ENCODE measurements at places on chromosomes 4 and X. TPM values are rescaled to one million over a fixed set of nuclear protein-coding genes. Genes with fewer than 3 reads are reported as not detected.

Gene DKK2
- 0.22 TPM for total RNA-seq

Gene RAB39B
- total RNA-seq = 1.2 TPM

Gene DRD5
- not detected for total RNA-seq

Gene LINC00632
- 45.9 TPM for total RNA-seq

Gene WFS1
- total RNA-seq = 31.4 TPM

Gene INPP4B
- 18.9 TPM for total RNA-seq

Gene SMIM31
- not detected for total RNA-seq

Gene SNX25
- total RNA-seq = 19.4 TPM

Gene CHRNA9
- total RNA-seq = not detected

Gene CT45A2
- not detected for total RNA-seq

Gene DCLK2
- total RNA-seq = 3.4 TPM

Gene MAP7D2
- 0.76 TPM for total RNA-seq

Gene MAGEB16
- total RNA-seq = not detected

Gene SRPX
- 39.2 TPM for total RNA-seq

Gene RGN
- 11.9 TPM for total RNA-seq

Data from kidney (tissue), 22 donors.